ENCODE measurements at places on chromosomes 13 and 19. TPM values are rescaled to one million over a fixed set of nuclear protein-coding genes. Genes with fewer than 3 reads are reported as not detected.
A peak's percentile ranks its signal among the peaks of the same experiment; 100 is the strongest.

GRCh38 chr13:50318887-50319286 is 303.6 kb downstream of the KCNRG start:
- no peak for DNase-seq

DNA sequence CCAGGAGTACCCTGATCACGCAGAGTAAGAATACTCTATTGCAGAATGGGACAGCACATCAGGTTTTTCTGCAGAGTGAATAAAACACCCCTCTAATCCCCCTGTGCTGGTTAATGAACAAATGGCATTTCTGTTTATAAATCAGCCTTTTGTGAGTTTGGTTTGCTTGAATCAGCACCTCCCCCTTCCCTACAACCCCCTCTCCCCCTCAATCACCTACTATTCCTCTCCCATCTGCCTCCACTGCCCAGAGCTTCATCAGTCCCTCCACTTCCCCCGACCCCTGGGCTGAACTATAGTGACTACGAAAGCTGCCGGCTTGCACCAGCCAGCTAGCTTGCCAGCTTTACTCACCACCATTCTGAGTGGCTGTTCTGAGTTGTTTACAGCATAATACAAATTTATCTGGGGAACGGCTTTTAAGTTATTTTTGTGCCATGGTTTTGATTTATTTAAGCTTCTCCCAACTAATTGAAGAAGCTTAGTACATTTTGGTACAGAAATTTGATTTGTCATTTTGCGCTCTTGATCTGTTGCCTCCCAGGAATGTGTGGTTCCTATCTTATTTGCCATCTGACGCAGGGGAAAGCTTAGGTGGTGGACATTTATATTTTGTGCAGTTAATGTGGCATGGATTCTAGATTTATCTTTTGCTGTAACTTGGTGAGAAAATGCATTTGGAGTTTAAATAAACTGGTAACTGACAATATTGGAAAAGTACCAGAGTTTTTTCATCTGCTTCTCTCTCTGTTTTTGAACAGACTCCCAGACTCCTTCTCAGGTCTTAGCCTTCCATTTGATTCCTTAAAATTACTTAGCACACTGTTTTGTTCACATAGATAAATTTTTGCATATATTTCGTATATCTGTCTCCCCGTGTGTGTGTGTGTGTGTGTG is 41.7 kb upstream of the WDFY2 start:
- DNase-seq: no peak

GRCh38 chr13:24842549-24843274 is 78.7 kb downstream of the RNF17 start:
- DNase-seq: no peak

DNA sequence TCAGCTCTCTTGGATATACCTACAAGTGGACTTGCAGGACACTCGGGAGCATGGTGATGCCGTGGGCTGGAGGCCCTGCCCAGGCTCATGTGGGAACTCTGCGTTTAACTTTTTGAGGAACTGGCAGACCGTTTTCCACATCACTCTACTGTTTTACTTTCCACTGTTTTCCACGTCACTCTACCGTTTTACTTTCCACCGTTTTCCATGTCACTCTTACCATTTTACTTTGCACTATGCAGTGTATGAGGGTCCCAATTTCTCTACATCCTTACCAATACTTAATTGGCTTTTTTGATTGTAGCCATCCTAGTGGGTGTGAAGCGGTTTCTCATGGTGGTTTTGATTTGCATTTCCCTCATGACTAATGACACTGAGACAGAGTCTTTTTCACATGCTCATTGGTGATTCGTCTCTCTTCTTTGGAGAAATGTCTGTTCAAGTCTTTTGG is 40.5 kb downstream of the GATAD2A start:
- DNase-seq: no peak

Gene GPR180
- total RNA-seq: 7.0 TPM

GRCh38 chr13:26061947-26062346 is 10.1 kb upstream of the SHISA2 start:
- DNase-seq: no peak

GRCh38 chr19:52535771-52536447 is 8.4 kb downstream of the ZNF808 start:
- peak; percentile 85 for DNase-seq

DNA sequence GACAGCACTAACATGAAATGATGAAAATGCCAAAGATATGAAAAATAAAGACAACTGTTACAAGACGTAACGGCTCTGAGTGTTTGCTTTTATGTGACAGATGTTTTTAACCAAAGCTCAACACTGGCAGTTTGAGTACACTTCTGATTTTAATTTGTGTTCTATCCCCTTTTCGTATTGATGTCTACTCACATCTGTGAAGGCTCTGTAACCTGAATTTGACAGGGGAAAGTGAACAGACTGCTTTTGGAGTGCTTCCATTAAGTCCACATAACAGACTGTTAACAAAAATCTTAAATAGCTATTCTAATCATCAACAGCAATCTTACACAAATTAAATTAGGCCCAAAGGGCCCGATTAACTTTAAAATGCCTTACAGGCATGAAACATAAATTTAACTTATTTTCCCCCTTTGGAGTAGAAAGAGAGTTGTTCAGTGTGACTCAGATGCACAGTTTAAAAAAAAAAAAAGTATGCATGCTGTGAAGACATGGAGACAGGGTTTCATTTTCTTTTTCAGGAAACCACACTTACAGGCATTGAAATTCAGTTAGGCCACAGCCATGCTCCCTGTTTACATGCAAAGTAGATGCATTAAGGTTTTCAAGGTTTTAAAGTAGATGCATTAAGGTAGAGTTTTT is 16.3 kb upstream of the RNASEH2B start:
- peak; percentile 55 for DNase-seq

Data from naive thymus-derived CD4-positive, alpha-beta T cell (primary cell).